ENCODE measurements at places on chromosomes 12 and 14.

DNA sequence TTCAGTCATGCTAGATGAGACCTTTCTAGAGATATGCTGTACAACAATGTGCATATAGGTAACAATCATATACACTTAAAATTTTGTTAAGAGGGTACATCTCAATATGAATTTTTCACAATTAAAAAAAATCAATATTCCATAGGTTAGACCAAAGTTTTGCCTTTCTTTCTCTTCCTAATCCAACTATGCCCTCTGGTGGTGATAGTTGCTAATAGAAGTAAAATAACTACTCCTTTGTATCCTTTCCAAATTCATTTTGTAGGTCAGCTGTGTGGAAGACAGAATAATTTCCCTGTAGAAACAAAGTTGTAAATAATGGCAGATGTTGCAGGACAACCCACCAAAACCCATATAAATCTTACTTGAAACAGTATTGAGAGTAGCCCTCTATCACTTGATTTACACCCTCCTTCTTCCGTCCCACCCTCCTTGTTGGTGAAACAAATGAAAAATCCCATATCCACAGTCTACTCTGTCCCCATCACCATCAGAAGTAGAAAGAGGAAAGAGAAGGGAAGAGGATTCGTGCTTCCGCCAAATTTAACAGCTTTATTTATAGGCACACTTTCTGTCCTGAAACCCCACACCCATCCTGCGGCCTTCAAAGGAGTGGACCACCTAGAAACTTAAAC lies 34.2 kb upstream of the KICS2 start:
- no peak for DNase-seq

DNA sequence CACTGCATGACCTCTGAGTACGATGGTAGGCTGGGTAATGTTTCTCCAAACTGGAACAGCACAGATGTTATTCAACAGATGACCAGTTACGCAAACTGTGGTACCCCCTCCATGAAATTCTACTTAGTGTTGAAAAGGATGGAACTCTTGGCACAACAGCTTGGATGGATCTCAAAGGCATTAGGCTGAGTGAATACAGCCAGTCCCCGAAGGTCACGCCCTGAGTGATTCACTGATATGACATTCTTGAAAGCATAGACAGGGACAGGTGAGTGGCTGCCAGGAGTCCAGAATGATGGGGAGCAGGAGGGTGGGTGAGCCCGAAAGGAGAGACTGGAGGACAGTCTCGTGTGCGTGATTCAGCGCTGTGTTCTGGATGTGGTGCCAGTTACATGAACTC lies 187.5 kb upstream of the TMEM132C start:
- no peak for DNase-seq

- no peak for DNase-seq
Observed at GRCh38 chr14:77580964-77581505, 35.4 kb downstream of the SPTLC2 start.

DNA sequence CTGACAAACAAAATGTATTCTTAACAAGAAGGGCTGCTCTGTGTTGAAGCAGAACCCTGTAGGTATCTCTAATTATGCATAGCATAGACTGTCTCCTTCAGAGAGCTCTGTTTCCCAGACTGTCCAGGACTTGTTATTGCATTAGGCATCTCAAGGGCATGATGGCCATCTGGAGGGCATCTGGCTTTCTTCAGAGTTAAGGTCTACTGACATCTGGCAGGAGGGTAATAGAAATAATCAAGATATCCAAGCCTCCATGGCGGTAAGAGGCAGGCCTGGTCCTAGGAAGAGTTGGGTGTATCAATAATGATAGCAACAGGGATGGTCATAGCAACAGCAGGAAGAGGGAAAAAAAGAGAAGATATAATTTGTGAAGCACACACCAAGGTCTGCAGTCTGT lies 161.2 kb downstream of the TTC8 start:
- DNase-seq: no peak

- no peak for DNase-seq
Observed at GRCh38 chr14:73788317-73788598, 63.4 kb upstream of the PTGR2 start.

DNA sequence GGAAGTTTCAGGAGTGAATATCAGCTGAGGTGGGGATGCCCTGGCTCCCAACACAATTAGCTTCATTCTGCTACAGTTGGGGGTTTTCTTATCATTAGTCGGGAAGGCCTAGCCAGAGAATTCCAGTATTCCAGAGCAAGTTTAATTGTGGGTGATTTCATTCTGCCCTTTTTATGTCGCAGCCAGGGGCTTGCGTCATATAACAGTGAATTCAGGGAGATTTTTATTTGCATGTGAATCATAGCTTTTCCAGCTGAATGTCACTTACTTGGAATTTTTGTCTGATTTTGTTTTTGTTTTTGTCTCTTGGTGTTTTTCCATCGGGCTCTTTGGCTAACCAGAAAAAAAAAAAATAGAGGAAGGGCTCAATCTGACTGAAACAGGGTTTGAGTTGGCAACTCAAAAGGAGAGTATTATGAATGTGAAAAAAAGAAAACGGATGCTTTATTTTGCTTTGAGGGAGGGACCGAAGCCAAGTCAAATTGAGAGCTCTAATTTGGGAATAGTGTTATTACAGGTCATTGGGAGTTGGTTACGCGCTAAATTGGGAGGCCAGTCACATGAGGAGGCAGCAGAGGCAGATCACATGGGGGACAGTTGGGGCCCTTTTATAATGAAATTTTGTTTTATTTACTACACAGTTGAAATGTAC lies 119.4 kb downstream of the SAMD4A start:
- DNase-seq: no peak

DNA sequence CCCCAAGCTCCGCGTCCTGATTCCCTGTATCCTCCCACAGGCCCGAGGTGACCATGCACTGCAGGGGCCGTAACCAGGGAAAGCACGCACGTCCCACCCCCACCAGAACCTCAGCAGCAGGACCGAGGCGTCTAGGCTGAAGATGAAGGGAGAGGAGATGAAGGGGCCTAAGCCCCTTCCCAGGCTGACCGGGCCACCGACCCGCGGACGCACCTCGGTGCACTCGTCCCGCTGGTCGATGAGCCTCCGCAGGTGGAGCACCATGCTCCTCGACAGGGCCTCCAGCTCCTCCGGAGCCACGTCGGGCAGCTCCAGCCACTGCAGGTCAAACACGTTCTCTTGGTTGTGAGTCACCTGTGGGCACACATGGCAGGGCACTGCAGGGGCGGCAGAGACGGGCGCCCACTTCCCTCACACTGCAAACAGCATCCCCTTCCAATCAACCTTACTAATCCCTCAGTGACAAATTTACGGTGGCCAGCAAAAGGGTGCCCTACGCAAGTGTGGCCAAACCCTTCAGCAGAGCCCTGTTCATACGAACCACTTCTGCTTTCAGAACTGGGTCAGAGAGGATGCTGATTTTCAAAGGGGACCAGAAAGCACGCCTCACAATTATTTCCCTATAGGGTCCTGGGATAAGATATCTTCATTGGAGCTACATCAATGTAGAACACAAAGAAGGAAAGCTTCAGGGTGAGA lies 77.8 kb downstream of the CCDC88C start:
- no peak for DNase-seq

DNA sequence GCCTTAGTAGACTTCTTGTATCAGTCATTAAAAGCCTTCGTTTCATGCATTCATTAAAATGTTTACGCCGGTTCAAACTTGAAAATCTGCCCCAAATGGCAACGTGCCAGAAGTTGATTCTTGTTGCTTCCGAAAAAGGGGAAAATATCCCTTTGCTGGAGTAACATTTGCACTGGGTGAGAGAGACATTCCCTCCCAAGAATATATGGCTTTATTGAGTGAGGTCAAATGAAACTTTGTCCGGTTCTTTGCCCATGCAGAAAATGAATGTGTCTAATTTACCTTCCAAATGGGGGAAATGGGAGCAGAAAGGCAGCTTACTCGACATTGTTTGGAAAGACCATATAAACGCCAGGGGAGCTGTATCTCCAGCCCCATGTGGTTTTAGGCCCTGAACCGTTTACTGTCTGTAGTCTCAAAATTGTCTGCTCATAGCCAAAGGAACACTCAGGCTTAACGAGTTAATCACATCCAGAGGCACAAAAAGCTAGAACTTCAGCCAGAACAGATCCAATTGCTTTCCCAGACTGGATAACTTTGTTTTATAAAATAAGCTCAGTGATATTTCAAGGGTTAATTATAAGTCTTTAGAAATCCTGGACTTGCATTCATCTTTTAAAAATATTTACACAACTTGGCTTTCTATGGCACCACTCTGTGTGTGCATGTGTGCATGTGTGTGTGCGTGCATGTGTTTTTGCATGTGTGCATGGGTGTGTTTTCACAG lies 2.9 kb upstream of the EMP1 start:
- no peak for DNase-seq

DNA sequence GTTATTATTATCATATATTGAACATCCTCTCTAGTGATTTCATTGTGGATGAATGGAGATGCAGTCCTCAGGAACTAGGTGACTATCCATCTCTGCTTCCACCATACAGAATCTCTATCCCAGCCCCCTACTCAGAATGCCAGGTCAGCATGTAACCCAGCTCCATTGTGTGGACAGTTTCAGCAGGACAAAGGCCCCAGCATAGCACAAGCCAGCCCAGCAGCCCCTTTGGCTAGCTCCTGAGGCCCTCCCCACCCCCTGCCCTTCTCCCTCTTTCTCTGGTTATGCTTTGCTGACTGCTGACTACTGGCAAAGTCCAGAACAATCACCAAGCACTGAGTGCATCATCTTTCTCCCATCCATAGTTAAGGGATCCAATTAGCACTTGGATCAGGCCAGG lies 5.8 kb upstream of the SPRYD4 start:
- no peak for DNase-seq

GRCh38 chr14:51602310-51602709 lies 49.4 kb upstream of the FRMD6 start:
- DNase-seq: no peak

DNA sequence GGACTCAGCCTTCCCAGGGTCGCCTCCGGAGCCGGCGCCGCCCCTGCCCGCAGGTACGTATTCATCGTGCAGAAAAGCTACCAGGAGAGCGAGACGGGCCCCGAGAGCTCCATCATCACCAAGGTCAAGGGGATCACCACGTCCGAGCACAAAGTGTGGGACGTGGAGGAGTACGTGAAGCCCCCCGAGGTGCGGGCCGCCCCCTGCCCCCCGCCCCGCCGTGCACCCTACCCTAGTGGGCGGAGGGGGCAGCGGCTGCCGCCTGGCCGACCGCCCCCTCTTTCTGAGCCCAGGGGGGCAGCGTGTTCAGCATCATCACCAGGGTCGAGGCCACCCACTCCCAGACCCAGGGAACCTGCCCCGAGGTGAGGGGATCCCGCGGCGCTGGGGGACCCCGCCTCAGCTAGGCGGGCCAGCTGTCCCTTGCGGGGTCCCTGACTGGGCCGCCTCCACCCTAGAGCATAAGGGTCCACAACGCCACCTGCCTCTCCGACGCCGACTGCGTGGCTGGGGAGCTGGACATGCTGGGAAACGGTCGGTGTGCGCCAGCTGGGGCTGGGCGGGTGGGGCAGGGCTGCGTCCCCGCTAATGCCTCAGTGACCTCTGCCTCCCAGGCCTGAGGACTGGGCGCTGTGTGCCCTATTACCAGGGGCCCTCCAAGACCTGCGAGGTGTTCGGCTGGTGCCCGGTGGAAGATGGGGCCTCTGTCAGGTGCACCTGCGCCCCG lies 973 bp downstream of the P2RX2 start:
- no peak for DNase-seq

DNA sequence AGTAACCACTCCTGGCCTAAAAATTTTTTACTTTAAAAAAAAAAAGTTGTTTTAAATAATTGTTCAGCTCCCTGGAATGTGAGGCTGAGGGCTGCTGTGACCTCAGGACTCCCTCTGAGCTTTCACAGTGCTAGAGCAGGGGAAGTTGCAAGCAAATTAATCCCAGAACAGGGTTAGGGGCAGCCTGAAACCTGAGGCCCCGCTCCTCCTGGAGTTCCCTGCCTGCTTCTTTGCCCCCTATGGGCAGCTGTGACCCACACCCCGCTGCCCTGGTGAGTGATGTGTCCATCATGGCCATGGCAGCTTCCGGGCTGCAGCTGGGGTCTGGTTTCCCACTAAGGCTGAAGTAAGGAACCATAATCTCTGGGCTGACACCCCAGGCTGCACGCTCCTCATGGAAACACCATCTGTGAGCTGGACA lies 9.5 kb downstream of the RITA1 start:
- DNase-seq: no peak

DNA sequence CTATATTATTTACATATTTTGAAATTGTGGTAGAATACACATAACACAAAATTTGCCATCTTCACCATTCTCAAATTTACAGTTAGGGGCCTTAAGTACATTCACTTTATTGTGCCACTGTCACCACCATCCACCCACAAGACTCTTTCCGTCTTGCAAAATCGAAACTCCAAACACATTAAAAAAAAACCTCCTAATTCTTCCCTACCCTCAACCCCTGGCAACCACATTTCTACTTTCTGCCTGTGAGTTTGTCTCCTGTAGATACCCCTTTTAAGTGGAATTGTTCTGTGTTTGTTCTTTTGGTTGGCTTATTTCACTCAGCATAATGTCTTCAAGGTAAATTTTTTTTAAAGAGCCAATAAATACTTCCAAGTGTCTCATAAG lies 31.6 kb upstream of the AMIGO2 start:
- DNase-seq: no peak

DNA sequence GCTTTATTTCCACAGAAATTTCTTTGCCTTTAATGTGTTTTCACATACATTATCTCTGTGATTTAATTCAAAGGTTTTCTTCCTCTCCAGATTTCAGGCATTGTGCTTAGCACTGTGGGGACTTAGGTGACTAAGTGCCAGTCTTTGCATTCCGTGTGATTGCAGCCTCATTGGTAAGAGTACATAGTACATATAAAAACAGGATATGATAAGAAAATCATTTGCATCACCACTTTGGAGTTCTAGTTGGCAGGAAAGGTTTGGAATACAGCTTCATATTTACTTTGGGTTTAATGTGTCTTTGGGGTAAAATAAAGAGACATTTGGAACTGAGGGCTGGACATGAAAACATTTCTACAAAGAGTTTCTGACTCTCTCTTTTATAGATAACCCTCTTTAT lies 37.8 kb upstream of the C12orf75 start:
- no peak for DNase-seq
